Central memory CD8-positive, alpha-beta T cell (primary cell): ENCODE measurements at places on chromosomes 7 and 10.

DNA sequence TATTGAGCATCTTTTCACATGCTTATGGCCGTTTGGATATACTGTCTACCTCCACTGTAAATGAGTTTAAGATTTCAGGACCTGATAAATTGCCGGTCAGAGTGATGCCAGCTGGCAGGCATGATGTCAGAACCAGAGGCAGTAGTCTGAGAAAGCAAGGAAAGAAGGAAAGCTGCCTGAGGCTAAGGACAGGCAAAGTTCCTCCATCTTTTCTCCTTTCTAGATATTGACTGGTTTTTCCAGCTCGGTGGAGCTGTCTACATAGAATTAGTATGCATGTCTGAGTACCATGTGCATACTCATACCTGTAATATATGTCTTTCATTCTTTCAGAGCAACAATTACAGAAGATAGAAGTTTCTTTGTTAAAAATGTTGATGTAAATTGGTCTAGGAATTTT lies 52.3 kb downstream of the CDCA7L start:
- no peak for DNase-seq

DNA sequence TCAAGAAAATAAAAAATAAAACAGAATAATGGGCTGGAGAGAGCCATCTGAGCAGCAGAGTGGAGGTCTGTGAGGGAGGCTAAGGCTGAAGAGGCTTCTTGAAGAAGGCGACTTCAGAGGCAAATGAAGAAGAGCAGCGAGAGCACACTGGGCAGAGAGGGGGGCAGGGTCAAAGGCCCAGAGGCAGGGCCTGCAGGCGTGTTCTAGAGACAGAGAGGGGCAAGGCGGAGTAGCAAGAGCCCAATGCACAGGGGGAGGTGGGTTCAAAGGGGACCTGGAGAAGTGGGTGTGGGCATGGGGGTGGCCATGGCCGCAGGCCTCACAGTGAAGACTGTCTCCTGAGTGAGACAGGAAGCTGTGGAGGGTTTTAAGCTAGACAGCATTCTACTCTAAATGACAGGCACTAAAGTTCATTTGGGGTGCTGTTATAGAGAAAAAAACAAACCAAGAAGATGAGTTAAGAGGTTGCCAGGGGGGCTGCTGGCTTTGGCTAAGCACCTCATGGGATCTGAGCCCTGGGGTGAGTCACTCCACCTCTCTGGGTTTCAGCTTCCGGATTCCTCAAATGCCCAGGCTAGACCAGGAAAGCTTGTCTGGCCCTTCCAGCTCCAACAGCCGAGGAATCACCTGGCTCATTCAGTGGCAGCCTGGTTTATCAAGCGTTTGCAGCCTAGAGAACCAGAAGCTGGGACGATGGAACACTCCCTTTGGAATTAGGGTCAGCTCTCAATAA lies 81.7 kb downstream of the DLG5 start:
- DNase-seq = no peak

- no peak for DNase-seq
These were observed 22.8 kb upstream of the PRKAG2 start for GRCh38 chr7:151899513-151900360.

GRCh38 chr10:36943544-36943943 lies 181.9 kb upstream of the ANKRD30A start:
- no peak for DNase-seq

GRCh38 chr10:72794260-72794659 lies 99.3 kb upstream of the OIT3 start:
- DNase-seq = no peak

DNA sequence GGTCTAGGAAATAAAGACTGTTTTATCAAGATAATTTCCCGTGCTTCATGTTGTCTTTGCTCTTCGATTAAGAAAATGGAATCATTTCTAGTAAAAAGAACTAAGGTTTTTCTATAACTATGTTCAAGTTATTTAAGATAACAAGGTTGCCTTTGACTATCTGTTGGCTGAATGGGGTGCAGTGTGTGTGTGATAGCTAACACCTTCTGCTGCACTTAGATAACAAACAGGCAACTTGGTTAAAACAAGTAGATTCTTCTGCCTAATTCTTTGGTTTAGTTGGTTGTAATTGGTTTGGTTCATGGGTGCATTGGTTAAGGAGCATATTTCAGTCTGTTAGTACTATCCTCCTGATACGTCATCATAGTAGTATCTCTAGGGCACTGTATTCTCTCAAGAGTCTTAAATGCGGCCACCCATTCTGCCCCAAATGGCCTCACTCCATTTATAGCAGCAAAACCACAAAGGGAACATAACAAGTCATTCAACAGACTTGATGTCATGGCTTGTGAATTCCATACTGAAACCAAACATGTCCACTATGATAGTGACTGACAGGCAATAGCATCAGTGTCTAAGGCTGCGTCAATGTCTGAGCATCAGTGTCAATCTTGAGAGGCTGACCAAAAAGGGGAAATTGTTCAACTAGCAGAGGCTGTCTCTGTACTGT lies 55.7 kb downstream of the CCDC3 start:
- no peak for DNase-seq

DNA sequence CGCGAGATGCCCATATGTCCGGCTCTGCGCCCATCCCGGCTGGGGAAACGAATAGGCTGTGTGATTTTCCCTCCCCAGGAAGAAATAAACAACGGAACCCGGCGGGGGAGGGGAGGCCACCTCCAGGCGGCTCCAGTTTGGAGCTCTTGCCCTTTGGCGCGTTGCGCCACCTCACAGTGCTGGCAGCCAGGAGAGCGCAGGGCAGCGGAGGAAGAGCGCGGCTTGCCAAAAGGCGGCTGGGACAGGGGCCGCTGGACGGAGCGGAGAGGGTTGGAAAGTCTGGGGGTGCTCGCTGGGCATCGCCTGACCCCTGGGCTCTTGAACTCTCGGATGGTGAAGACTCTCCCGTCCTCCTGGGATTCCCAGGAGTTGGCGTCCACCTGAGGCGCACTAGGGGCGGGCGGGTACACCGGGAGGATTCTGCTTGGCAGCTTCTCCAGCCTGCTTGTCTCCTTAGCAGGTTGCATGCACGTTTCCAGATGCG lies 5.3 kb upstream of the NEUROG3 start:
- DNase-seq = no peak

DNA sequence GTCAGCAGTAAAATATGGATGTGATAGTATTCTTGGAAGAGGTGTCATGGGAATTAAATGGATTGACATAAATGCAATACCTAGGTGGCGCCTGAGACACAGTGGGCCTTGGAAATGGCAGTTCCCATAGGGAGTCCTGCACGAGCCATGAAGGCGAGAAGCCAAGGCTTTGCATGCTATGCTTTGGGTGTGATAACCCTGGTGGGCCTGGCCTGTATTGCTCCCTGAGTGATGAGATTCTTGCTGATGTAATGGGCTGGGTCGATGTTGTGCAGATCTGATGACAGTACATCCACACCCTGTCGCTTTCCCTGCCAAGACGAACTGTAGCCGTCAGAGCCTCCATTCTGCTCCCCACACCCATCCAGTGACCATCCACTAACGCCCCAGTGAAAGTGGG lies 46.4 kb downstream of the CREB5 start:
- no peak for DNase-seq

DNA sequence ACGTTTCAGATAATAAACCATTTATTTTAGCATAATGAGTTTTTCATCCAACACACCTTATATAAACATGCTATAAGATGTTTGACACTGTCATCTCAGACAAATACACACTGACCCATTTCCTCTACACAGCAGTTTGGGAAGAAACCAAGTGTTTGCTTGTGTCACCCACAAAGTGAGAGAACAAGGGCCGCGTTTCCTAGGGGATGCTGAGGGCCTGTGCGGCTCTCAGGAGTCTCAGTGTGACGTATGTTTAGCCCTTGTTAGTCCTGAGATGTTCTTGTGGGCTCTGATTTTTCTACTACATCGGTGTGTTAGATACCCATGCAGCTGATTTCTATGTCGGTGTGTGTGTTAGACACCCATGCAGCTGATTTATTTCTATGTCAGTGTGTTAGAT lies 266.3 kb downstream of the DIP2C start:
- DNase-seq = no peak

DNA sequence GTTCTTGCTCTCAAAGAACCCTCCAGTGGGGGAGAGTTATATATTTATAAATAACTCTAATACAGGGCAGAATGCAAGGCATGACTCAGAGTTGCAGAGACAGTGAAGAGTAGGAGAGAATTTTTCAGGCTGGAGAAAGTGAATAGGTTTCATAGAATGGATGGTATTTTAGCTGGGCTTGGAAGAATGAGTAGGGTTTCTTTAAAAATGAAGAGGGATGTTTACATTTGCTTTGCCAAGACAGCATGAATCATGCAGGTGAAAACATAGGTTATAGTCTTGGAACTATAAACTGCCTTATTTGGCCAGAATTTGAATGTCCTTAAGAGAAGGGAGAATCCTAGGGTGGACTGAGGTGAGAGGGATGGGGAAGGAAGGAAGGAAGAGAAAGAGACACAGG lies 124.8 kb downstream of the CPED1 start:
- no peak for DNase-seq

- no peak for DNase-seq
These were observed 90.4 kb downstream of the SVOPL start for GRCh38 chr7:138610671-138611170.

DNA sequence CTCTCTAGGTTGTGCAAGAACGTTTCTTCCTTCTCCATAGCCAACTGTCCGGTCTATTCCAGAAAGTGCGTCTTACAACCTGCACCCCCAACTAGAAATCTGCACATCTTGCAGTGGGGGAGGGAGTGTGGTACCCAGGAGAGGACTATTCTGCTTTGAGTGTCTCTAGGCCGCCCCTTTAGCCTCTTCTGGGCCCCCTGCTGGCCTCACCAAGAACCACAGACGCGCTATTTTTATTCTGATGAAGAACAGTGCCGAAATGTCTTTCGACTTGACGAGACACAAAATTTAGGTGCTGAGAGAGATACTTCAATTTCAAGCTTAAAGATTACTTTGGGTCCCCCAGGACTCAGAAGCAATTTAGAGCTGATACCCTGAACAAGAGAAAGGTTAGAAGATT lies 1.0 kb downstream of the CNPY1 start:
- DNase-seq = no peak

- DNase-seq = no peak
These were observed 155.2 kb upstream of the BMPER start for GRCh38 chr7:33750177-33750576.

- DNase-seq = no peak
These were observed 341.5 kb downstream of the GALNT17 start for GRCh38 chr7:71473366-71473967.

GRCh38 chr7:41084381-41084780 lies 618.5 kb downstream of the INHBA start:
- DNase-seq = no peak

- DNase-seq = no peak
These were observed 280.5 kb downstream of the WDR11 start for GRCh38 chr10:121131426-121132265.

GRCh38 chr7:129499999-129500398 lies 2.3 kb upstream of the SMKR1 start:
- no peak for DNase-seq
